Stimulated activated CD4-positive, alpha-beta T cell treated with anti-CD3 and anti-CD28 coated beads, TNF-alpha, amount 100 ng/mL, for 48 hours (primary cell): ENCODE measurements at places on chromosomes 7 and 10.

GRCh38 chr10:92742331-92743228, 52.8 kb downstream of the HHEX start:
- DNase-seq: no peak

DNA sequence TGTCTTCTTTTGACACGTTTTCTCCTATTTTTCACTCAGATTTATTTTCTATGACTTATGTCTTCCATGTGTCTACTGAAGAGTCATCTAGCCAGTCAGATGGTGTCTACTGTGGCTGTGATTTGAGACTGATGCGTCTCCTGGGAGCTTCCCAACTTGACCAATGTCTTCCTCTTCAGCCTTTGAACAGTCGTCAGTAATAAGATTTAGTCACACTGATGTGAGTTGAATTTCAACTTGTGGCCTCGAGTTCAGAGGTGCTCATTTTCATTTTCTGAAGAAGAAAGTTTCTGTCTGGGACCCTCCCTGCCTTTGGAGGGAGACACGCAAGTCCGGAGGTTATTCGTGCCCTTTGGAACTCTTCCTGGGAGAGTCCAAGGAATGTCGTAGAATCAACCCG, 221.9 kb upstream of the INHBA start:
- DNase-seq: no peak

DNA sequence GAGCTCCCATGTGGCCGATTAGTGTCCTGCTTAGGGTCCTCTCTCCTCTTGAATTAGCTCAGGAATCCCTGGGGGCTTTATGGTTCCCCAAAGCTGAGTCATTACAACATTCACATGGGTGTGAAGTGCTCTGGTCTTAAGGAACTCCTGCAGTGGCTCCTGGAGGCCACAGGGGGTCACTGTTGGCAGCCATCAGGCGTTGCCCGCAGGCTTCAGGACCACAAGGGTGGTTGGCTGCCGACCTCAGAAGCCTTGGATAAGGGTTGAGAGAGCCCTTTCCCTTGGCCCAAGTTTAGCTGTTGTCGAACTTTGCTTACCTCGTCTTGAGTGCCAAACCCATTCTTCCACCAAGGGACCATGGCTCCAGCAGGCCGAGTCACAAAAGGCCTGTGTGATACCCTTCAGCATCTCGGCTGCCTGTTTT, 61.7 kb downstream of the SH2D4B start:
- DNase-seq: peak; percentile 12

DNA sequence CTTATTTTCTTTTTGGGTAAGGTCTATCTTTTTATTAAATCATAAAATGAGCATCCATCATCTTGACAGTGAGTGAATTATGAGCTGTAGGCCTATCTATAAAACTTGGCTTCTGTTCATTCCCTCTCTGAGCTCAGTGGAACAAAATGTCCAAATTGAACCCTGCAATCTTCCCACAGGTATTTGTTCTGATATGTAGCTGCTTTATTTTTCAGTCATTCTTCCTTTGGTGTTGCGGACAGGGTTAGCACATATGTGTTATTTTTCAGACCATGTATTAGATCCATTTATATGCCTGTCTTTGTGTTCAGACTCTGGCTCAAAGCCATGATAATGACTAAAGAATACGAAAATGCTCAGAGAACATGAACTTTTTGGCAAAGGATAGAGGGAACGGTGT, 201.6 kb upstream of the KIAA1217 start:
- no peak for DNase-seq

DNA sequence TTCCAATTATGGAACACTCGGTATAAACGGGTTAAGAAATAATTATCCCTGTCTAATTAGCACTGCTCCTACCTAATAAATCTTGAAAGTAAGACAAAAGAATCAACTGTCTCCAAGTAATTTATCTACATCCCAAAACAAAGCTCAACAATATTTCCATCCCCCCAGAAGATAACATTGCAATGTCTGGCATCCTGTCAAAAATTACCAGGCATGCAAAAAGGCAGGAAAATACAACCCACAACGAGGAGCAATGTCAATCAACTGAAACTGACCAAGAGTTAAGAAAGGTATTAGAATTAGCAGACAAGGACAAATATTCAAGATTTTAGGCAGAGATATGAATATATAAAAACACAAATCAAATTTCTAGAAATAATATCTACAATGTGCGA, 84.5 kb upstream of the SVIL start:
- no peak for DNase-seq

DNA sequence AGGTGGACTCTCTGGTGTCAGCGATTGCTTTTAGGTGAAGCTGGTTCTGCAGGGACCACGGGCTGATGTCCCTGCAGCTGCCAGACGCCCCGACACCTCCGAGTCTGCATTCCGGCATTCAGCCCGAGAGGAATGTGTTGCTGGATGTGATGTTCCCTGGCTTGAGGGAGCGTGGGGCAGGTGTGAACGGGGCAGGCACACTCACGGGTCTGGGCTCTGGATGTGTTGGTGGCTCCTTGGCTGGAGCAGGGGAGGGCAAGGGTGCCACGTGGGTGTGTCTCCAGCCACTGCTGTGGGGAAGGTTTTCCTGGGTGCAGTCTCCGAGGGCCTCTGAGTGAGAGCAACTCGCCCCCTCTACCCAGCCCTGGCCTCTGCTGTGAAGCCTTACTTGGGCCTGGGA, 140.5 kb downstream of the CAMK1D start:
- DNase-seq: no peak

GRCh38 chr7:3300221-3300650, 816 bp upstream of the SDK1 start:
- no peak for DNase-seq

DNA sequence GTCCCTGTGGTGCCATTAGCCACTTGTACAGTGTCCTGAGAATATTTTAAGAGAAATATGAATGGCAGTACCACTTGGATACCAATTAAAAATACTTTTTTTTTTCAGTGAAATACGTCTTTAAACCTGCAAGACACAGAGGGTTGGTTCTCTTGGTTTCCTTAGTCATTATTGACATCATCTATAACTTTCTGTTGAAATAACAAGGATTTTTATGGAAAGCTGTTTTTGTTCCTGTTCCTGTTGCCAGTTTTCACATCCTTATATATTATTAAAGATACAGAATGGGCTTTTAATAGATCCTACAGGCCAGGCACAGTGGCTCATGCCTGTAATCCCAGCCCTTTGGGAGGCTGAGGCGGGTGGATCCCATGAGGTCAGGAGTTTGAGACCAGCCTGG, 579.9 kb downstream of the AUTS2 start:
- DNase-seq: no peak

DNA sequence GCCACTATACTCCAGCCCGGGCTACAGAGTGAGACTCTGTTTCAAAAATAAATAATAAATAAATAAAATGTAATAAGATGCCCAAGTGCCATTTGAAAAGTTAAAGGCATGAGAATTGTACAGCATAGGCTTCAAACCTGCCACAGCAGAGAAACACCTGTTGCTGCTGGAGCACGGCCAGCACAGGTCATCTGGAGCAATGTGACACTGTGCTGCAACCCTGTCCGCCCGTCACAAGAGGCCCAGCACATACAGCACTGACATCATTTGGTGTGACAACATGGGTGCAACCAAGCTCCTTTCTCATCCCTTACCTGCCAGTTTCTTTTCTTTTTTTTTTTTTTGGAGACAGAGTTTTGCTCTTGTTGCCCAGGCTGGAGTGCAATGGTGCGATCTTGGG, 1.3 kb downstream of the RFC2 start:
- DNase-seq: no peak

- DNase-seq: no peak
These were observed 88.8 kb downstream of the GSAP start for GRCh38 chr7:77327067-77327931.

- DNase-seq: no peak
These were observed 268.0 kb downstream of the ZEB1 start for GRCh38 chr10:31586723-31587638.

DNA sequence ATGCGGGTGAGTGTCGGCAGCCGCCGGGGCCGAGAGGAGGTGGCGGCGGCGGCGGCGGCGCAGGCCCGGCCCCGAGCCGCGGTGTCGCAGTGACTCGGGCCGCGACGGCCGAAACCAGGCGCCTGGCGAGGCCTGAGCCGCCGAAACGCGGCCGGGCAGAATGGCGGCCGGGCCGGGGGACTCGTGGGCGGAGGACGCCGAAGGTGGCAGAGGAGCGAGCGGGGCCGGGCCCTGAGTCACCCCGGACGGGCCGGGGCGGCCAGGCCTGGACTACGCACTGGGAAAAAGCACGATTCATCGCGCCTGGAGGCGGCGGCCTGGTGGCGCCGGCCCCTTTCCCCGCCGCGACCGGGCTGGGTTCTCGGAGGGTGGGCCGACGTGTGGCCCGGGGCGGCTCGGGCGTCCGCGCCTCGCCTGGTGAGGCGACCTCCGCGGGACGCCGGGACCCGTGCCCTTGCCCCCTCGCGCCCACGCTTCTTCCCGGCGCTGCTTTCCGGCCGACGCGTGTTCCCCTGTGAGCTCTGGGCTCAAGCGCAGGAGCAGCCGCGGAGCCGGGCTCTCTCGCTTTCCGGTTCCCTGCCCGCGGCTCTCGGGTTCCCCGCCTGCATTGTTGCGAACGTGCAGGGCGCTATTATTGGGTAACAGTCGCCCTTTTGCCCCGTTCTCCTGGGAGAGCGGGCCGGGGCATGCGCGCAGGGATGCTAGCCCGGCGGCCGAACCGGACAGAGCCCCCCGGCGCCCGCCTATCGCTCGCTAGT, 500 bp downstream of the CUL1 start:
- DNase-seq: peak; percentile 36

DNA sequence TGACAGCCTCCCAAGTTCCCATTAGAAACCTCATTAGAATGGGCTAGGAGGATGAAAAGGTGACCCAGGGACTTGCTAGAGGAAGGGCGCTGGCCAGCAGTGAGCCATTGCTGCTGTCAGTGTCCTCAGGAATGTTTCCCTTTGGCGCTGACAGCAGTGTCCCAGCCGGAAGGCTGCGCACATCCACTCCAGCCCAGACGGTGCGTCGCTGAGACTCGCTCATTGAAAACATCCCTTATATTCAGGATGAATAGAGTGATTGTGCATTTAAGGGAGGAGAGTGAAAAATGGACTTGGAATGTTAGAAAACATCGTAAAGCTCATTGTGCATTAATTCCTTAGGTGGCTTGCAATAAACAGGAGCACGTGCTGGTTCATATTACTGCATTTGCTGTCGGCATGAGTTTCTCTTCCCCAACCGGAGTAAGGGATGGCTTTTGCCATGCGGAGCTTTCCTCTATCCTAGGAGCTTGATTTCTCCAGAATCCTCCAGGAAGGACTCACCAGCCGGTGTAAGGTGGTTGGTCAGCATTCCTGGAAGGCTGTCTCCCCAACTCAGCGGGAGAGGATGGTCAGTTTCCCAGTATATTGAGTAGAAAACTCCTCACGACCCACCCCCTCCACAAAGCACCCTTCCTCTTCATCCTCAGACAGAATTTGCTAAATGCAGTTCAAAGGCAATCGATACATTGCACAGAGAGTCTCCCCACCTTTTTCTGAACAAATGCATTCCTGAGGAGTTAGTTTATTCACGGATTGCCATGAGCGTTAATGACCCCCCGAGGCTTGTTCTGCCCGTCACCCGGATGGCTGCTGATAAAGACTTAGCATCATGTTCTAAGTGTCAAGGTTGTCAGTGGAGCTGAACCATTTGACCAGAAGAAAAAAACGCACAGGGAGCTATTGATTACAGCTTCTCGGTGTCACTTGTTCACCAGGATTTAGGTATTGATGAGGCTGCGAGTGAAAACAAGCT, 201.8 kb downstream of the EBF3 start:
- no peak for DNase-seq

- DNase-seq: no peak
These were observed 85.9 kb downstream of the ADAM12 start for GRCh38 chr10:126302476-126302756.

- no peak for DNase-seq
These were observed 73.8 kb downstream of the OAT start for GRCh38 chr10:124344931-124345330.

- DNase-seq: no peak
These were observed 1.9 kb downstream of the SLC29A4 start for GRCh38 chr7:5284304-5285281.

DNA sequence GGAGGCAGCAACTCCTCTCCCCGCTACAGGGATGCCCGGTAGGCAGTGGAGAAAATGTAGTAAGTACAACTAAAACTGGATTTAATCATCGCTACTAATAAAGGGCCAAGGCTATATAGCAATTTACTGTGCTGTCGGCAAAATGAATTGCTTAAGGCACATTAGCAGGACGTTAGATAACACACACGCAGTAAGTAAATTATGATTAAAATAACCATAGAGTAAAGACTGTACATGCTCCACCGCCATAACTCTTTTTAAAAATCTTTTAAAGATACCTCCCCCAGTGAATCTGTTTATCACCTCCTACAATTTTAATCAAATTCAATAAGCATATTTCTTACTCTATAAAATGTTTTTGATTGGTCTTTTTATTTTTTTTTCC, 371.4 kb upstream of the MGMT start:
- DNase-seq: no peak

DNA sequence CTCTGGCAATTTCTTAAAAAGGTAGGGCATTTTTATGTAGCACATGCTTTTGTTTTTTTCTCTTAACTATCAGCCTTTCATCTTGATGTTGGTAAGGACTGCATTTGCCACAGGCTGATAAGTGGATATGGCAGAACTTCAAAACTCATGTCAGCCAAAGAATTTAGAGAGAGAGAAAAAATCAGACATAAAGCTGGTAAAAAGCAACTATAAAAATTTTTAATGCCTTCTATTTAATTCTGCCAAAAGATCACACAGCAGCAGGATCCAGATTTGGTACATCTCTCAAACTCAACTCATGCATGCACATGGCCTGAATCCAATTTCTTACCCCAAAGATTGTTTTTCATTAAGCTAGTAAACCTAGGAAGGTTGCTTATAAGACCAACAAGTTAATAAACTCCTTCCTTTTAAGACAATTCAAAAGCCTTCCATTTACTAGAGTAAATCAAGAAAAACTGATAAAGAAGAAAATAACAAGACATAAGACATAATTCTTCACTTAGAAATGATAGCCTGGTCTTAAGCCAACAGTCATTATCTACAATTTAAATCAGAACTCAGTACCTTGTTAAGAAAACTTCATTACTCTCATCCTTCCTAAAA, 69.3 kb downstream of the GLI3 start:
- no peak for DNase-seq

GRCh38 chr10:7836571-7836970, 18.3 kb downstream of the TAF3 start:
- DNase-seq: no peak

GRCh38 chr10:72689660-72690059, 2.3 kb upstream of the MCU start:
- no peak for DNase-seq

DNA sequence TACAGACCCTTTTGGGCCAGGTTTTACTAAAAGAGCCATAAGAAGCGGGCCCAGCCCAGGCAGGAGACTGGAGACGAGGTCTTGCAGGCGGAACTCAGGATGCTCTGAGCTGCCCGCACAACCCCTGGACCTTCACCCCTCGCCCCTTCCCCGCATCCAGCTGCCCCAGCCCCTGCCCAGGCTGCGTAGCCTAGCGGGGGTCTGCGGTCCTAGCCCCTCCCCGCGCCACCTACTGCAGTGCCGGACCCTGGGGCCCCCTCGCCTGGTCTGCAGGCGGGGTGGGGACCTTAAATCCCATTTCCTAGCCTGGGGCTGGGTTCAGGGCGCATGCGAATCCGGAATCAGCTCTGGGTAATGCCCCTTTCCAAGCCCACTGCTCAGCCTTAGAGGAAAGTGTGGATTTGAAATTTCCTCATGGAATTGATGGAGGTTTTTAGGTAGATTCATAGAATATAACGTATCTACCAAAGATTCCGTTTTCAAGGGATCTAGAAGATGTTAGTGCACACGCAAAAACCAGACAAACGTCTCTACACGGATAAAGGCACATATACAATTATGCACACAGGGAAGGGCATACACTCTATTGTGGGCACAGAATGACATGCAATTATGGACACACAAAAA, 546 bp upstream of the HOXA3 start:
- no peak for DNase-seq
